Aorta (tissue), 5 donors: ENCODE measurements at places on chromosomes 2 and 18. TPM values are rescaled to one million over a fixed set of nuclear protein-coding genes. Genes with fewer than 3 reads are reported as not detected.

Gene ALPI
- polyA plus RNA-seq: 0.18 TPM

Gene TMEFF2
- not detected for polyA plus RNA-seq

Gene IL36A
- polyA plus RNA-seq: not detected

Gene GAREM1
- 2.4 TPM for polyA plus RNA-seq

Gene ZNF2
- polyA plus RNA-seq: 1.3 TPM

Gene CMPK2
- polyA plus RNA-seq: 2.4 TPM

Gene ZNF804A
- polyA plus RNA-seq: not detected

Gene CFC1
- polyA plus RNA-seq: not detected

Gene AFTPH
- 23.3 TPM for polyA plus RNA-seq

Gene KIAA2012
- not detected for polyA plus RNA-seq

Gene CACNB4
- 1.5 TPM for polyA plus RNA-seq

Gene GPR35
- 14.5 TPM for polyA plus RNA-seq

Gene SKOR2
- polyA plus RNA-seq: not detected

Gene MTCL1
- 0.75 TPM for polyA plus RNA-seq

Gene ZAP70
- polyA plus RNA-seq: 2.8 TPM

Gene RBM45
- 5.4 TPM for polyA plus RNA-seq

Gene KCNJ3
- 1.9 TPM for polyA plus RNA-seq

Gene TWIST2
- polyA plus RNA-seq: 20.8 TPM

Gene LCT
- 24.8 TPM for polyA plus RNA-seq

Gene ST6GAL2
- 7.0 TPM for polyA plus RNA-seq

Gene GAL3ST2
- polyA plus RNA-seq: not detected

Gene SLC8A1
- 0.38 TPM for polyA plus RNA-seq

Gene FZD7
- 4.8 TPM for polyA plus RNA-seq

Gene IL1R2
- polyA plus RNA-seq: 9.3 TPM

Gene C2orf72
- polyA plus RNA-seq: 0.13 TPM

Gene SCN2A
- polyA plus RNA-seq: 0.15 TPM

Gene POLE4
- polyA plus RNA-seq: 55.9 TPM

Gene TPO
- polyA plus RNA-seq: not detected

Gene PRKAG3
- 0.13 TPM for polyA plus RNA-seq

Gene RNF125
- 0.05 TPM for polyA plus RNA-seq

Gene ACSL3
- 39.4 TPM for polyA plus RNA-seq

Gene OLA1
- polyA plus RNA-seq: 64.0 TPM

Gene SP5
- not detected for polyA plus RNA-seq

Gene CNRIP1
- polyA plus RNA-seq: 24.8 TPM

Gene STPG4
- polyA plus RNA-seq: 0.51 TPM

Gene RAX
- not detected for polyA plus RNA-seq

Gene CCBE1
- polyA plus RNA-seq: not detected

Gene TNS1
- 404 TPM for polyA plus RNA-seq

Gene TCF4
- 11.8 TPM for polyA plus RNA-seq

Gene TPRKB
- polyA plus RNA-seq: 76.5 TPM

Gene ANKRD62
- polyA plus RNA-seq: not detected

Gene ALK
- not detected for polyA plus RNA-seq

Gene PNKD
- polyA plus RNA-seq: 91.2 TPM

Gene HOXD10
- polyA plus RNA-seq: not detected

Gene SLC30A3
- polyA plus RNA-seq: 4.0 TPM

Gene SPR
- 20.4 TPM for polyA plus RNA-seq
